ENCODE measurements at places on chromosomes 12 and 14.

GRCh38 chr14:34138175-34138574 lies 187.3 kb upstream of the EGLN3 start:
- DNase-seq, result no peak

GRCh38 chr14:85444635-85445034 lies 85.3 kb upstream of the FLRT2 start:
- no peak for DNase-seq

DNA sequence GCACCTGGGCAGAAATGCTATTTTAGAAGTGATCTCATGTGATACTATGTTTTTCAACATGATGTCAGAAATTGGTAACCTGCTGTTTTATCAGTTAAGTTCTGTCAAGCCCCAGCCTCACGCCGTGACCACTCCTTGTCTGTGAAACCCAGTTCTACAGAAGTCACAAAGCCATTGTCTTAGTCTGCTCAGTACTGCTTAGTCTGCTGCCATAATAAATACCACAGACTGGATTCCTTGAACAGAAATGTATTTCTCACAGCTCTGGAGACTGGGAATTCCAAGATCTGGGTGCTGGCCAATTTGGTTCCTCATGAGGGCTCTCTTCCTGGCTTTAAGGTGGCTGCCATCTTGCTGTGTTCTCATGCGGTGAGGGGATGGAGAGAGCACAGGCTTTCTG lies 176.9 kb downstream of the PRKCH start:
- DNase-seq, result no peak

DNA sequence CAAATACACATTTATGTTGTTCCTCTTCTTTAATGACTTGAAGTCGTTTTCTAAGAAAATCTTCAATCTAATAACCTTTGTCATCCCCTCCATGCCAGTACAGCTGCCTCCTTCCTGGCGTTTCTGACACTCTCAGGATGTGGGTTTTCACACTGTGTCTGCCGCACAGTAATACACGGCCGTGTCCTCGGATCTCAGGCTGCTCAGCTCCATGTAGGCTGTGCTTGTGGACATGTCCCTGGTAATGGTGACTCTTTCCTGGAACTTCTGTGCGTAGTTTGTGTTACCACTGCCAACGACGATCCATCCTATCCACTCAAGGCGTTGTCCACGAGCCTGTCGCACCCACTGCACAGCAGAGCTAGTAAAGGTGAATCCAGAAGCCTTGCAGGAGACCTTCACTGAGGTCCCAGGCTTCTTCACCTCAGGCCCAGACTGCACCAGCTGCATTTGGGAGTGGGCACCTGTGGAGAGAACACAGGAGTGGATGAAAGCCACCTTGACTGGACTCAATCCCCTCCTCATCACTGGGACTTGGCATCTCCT lies 1095.9 kb downstream of the TMEM121 start:
- no peak for DNase-seq

DNA sequence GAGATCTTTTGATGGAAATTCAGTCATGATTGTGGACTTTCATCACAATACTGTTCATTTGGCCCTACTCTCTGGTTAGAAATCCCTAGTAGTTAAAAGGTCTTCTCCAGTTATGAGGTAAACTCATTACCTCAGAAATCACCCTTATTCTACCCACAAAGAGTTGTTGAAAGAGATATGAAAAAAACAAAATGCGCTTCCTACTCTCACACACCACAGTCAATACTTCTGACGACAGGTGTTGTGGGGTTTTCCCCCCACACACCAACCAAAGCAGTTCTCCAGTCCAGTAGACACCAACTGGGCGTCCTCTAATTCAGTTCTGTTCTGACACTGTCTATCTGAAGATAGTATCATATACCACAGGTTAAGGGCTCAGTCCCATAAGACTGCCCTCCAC lies 54.9 kb downstream of the TRMT5 start:
- DNase-seq, result no peak

DNA sequence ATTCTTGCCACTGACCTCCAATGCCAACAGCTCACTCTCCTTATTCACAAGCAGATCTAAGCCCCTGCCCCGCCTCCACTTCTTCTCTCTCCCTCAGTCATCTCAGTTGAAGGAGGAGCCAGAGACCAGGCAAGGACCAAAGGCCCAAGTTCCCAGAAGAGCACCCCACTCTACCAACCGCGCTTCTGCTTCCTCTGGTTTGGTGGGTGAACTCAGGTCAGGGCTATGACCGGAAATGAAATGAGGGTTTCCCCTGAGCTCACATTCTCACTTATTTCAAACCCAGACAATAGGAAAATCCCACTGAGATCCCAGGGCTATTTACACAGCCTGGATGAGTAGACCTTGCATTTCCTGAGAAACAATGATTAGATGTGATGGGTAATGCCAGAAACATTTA lies 9.9 kb downstream of the DPF3 start:
- DNase-seq, result no peak

DNA sequence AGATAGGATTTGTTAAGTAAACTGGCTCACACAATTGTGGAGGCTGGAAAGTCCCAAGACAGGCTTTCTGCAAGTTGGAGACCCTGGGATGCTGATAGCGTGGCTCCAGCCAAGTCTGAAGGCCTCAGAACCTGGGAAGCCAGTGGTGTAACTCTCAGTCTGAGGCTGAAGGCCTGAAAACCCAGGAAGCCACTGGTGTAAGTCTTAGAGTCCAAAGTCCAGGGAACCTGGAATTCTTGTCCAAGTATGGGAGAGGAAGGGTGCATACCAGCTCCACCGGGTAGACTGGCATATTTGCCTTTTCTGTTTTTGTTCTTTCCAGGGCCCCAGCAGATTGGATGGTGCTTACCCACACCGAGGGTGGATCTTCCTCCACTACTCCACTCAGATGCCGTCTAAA lies 18.1 kb downstream of the GMFB start:
- DNase-seq, result no peak
